Kidney (tissue), 22 donors: ENCODE measurements at places on chromosomes 7 and 10. TPM values are rescaled to one million over a fixed set of nuclear protein-coding genes. Genes with fewer than 3 reads are reported as not detected.

ASB10 gene
- not detected for total RNA-seq

ENTPD1 gene
- 36.6 TPM for total RNA-seq

CYCS gene
- 94.3 TPM for total RNA-seq

IGFBP3 gene
- 193 TPM for total RNA-seq

SMNDC1 gene
- total RNA-seq = 28.6 TPM

OR6B1 gene
- not detected for total RNA-seq

TMEM225B gene
- 2.6 TPM for total RNA-seq

AP5Z1 gene
- total RNA-seq = 38.5 TPM

AKR1D1 gene
- total RNA-seq = not detected

FBXL15 gene
- total RNA-seq = 17.9 TPM

CCL24 gene
- total RNA-seq = not detected

CFAP70 gene
- 6.0 TPM for total RNA-seq

PPP1R17 gene
- total RNA-seq = not detected

SPDYE11 gene
- not detected for total RNA-seq

ZNF282 gene
- total RNA-seq = 24.5 TPM

DYNC1I1 gene
- 2.6 TPM for total RNA-seq

RELN gene
- 5.4 TPM for total RNA-seq

SFTPA1 gene
- total RNA-seq = not detected

IFIT1 gene
- total RNA-seq = 16.9 TPM

SPOCK2 gene
- total RNA-seq = 19.7 TPM

IRF5 gene
- 27.1 TPM for total RNA-seq

PTPN20 gene
- total RNA-seq = 1.9 TPM

TCERG1L gene
- not detected for total RNA-seq

SLC18A2 gene
- total RNA-seq = 4.6 TPM

PPP1R3C gene
- total RNA-seq = 20.3 TPM

KIF11 gene
- 1.6 TPM for total RNA-seq

ZNF273 gene
- 5.4 TPM for total RNA-seq

MOGAT3 gene
- 0.25 TPM for total RNA-seq

FAM13C gene
- total RNA-seq = 8.8 TPM

ATRNL1 gene
- 7.1 TPM for total RNA-seq

CDH23 gene
- total RNA-seq = 6.4 TPM

BHLHA15 gene
- 3.1 TPM for total RNA-seq

PDE6C gene
- total RNA-seq = not detected

FBXO24 gene
- total RNA-seq = 0.60 TPM

GSDME gene
- 11.7 TPM for total RNA-seq

IFIT2 gene
- total RNA-seq = 12.2 TPM

SKIDA1 gene
- total RNA-seq = 2.9 TPM

CRHR2 gene
- total RNA-seq = not detected

STYXL1 gene
- 29.9 TPM for total RNA-seq

MET gene
- 225 TPM for total RNA-seq

ERV3-1 gene
- total RNA-seq = 15.2 TPM

TRIM50 gene
- 0.19 TPM for total RNA-seq

TMEM139 gene
- total RNA-seq = 36.7 TPM

GPR146 gene
- 10.3 TPM for total RNA-seq

TAS2R41 gene
- not detected for total RNA-seq

UNCX gene
- total RNA-seq = 2.0 TPM

CFAP46 gene
- 8.3 TPM for total RNA-seq

PALD1 gene
- total RNA-seq = 14.4 TPM

SPDYE9 gene
- not detected for total RNA-seq

CYP2C9 gene
- total RNA-seq = 2.9 TPM

GRM3 gene
- total RNA-seq = not detected

PRRT4 gene
- not detected for total RNA-seq

TRIM56 gene
- 54.5 TPM for total RNA-seq

NKX1-2 gene
- total RNA-seq = not detected

VSTM2A gene
- not detected for total RNA-seq

NEUROG3 gene
- not detected for total RNA-seq

HOXA4 gene
- 11.2 TPM for total RNA-seq

CALML3 gene
- not detected for total RNA-seq

GRIFIN gene
- total RNA-seq = not detected

SEMA3E gene
- 1.1 TPM for total RNA-seq
